ENCODE measurements at places on chromosomes 1 and 21. TPM values are rescaled to one million over a fixed set of nuclear protein-coding genes. Genes with fewer than 3 reads are reported as not detected.

- DNase-seq = no peak
Measured at GRCh38 chr1:221919341-221919740, 177.5 kb upstream of the DUSP10 start.

GRCh38 chr1:48695161-48695560, 81.5 kb downstream of the BEND5 start:
- DNase-seq = no peak

DNA sequence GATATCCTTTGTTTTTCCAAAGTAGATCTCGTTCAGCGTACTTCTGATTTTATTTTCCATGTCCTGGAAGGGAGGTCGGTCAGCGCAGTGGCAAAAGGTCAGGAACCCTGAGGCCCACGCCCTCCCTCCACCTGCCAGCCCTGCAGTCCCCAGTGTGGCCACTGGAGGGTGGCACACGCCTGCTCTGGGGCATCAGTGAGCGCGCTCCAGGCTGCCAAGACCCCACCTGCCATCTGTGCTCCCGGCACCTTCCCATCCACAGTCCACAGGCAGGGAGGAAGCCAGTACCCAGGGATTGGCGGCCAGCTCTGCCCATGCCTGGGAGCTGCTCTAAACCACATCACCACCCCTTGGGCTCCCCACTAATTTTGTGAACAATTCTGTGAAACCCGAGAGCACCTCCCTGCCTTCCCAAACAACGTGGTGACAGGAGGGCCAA, 32.3 kb downstream of the SLC66A1 start:
- DNase-seq = peak; percentile 44

GRCh38 chr1:212856755-212857154, 1.3 kb upstream of the FLVCR1 start:
- DNase-seq = no peak

- DNase-seq = no peak
Measured at GRCh38 chr21:42764443-42764760, 111.0 kb downstream of the PDE9A start.

DNA sequence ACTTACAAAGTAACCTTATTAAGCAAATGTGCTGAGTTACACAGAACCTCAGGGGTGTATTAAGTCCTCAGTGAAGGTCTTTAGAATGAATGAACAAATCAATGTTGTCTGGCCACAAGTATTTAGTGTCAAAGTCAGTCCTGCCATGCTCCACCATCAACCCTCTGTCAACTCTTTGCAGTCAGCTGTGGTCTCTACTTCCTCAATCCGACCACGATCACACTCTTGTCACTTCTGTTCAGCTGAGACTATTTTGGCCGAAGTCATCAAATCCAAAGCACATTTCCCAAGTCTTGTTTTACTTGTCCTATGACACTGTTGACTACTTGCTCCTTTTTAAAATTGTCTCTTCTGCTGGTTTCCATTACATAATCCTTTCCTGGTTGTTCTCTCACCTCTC, 173.5 kb downstream of the ST6GALNAC5 start:
- no peak for DNase-seq

PPIAL4G gene
- 0.84 TPM for total RNA-seq

THEM4 gene
- 34.0 TPM for total RNA-seq

IPO13 gene
- total RNA-seq = 22.0 TPM

LGR6 gene
- total RNA-seq = not detected

KIF21B gene
- 107 TPM for total RNA-seq

AMY2B gene
- total RNA-seq = 8.5 TPM

AUNIP gene
- total RNA-seq = 8.1 TPM

OR6K3 gene
- total RNA-seq = not detected

COL11A1 gene
- not detected for total RNA-seq

EGLN1 gene
- total RNA-seq = 39.7 TPM

Data from activated CD4-positive, alpha-beta T cell treated with anti-CD3 and anti-CD28 coated beads, Interleukin-2, amount 10 ng/mL, durations not matched to agents 7 days and 5 days (primary cell).